ENCODE measurements at places on chromosomes 2 and 18.

- no peak for DNase-seq
Measured at GRCh38 chr2:212711856-212712255, 173.3 kb upstream of the ERBB4 start.

DNA sequence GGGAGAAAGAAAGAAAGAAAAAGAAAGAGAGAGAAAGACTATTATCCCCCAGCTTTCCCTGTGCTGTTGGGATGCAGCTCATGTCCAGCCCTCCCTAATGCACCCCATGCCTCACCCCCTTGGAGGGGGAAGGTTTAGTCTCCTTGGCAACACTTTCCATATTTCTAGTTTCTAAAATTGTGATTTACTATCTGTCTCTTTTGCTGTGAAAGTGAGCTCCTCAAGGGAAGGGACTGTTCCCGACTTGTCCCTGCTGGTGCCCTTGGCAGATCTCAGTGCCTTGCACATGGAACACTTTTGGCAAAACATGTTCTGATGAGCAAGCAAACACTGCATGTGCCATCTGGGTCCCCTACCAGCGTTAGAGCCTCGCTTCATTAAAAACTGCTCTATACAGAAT lies 11.7 kb upstream of the NAPG start:
- no peak for DNase-seq

GRCh38 chr2:134458473-134458853 lies 204.6 kb downstream of the MGAT5 start:
- no peak for DNase-seq

GRCh38 chr2:241179899-241180298 lies 8.6 kb upstream of the ANO7 start:
- DNase-seq: no peak

DNA sequence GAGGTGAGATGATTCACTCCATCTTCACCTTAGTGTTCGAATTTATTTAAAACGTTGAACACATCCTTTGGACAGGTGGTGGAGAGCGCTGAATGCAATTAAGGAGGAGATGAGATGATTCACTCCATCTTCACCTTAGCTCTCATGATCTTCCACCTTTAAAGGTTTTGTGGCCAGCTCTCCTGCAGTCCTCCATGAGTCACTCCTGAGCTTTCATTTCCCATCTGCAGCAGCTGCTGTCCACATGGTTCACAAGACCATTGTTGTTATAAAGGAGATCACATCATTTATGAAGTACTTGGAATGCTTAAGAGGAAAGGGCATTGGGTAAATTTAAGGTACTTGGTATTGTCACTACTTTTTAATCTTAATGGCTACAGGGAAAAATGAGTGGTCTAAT lies 298.5 kb downstream of the PAX3 start:
- no peak for DNase-seq

DNA sequence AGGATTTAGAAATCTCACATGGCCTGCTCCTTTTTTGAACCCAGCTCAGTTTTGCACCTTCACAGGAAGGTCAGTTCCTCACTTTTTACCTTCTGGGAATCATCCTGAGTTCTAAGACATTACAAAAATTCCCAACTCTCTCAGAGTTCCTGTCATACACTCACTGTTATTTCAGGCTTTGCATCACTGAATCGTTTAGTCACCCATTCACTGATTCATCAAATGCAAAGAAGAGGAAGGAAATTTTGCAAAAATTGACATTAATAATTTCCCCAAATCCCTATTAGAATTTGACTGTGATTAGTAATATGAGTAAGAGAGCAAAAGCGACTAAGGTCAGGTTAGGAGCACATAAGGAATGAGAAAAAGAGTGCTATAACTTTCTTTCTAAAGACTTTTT lies 197.5 kb downstream of the PDE1A start:
- DNase-seq: no peak

- no peak for DNase-seq
Measured at GRCh38 chr2:188984065-188984491, 9.9 kb downstream of the COL3A1 start.

- no peak for DNase-seq
Measured at GRCh38 chr2:239908308-239908707, 116.8 kb downstream of the NDUFA10 start.

DNA sequence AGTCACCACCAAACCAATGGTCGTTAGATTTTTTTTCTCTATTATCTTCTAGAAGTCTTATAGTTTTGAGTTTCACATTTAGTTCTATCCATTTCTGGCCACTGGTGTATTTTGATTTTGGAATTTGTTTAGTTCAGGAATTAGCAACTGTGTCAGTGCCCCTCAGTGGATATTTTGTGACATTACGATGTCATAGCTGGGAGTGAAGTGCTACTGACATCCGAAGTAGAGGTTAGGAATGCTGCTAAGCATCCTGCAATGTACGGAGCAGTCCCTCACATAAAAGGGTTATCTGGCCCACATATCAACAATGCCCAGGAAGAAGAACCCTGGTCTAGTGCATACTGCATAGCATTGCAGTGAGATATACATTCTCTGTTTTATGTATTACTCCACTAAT lies 157.4 kb upstream of the RGPD4 start:
- DNase-seq: no peak

GRCh38 chr2:74548900-74549826 lies 4.6 kb downstream of the LOXL3 start:
- no peak for DNase-seq

- no peak for DNase-seq
Measured at GRCh38 chr2:221442128-221442527, 130.0 kb downstream of the EPHA4 start.

DNA sequence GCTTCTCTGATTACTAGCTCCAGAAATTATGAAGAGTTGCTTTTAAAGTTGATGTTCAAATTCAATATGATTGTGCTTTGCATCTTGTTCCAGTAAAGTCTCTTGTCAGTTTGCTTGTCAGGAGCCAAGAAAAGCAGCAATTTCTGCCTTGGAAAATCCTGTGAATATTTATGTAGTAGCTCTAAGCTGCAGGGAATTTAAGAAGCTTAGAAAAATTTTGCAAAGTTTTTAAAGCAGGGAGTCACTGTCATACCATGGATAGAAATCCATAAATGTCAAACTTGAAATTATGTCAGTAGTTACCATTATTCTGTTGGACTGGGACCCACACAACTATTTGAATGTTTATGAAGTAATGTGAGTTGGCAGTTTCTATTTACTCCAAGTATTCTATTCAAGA lies 169.3 kb downstream of the TMEM200C start:
- DNase-seq: no peak

DNA sequence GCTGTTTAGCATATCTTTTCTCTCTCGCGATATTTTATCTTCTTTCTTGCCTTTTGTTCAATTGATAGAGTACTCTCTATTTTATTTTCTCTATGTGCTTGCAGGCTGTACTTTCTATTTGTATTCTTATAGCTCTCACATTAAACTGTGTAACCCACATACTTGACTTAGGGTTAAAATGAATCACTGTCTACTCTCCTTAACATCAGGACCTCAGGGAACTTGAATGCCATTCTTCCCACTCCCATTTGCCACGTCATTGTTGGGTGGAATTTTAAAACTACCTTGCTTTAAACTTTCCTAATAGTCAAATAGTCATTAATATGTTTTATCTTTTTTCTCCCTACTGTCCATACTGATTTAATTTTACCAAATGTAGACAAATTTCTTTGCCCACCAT lies 269.7 kb downstream of the ALPK2 start:
- no peak for DNase-seq

GRCh38 chr2:215868846-215869543 lies 144.4 kb downstream of the MREG start:
- no peak for DNase-seq

- no peak for DNase-seq
Measured at GRCh38 chr2:46336283-46336959, 39.2 kb downstream of the EPAS1 start.

GRCh38 chr18:36745219-36745975 lies 83.4 kb downstream of the TPGS2 start:
- no peak for DNase-seq

DNA sequence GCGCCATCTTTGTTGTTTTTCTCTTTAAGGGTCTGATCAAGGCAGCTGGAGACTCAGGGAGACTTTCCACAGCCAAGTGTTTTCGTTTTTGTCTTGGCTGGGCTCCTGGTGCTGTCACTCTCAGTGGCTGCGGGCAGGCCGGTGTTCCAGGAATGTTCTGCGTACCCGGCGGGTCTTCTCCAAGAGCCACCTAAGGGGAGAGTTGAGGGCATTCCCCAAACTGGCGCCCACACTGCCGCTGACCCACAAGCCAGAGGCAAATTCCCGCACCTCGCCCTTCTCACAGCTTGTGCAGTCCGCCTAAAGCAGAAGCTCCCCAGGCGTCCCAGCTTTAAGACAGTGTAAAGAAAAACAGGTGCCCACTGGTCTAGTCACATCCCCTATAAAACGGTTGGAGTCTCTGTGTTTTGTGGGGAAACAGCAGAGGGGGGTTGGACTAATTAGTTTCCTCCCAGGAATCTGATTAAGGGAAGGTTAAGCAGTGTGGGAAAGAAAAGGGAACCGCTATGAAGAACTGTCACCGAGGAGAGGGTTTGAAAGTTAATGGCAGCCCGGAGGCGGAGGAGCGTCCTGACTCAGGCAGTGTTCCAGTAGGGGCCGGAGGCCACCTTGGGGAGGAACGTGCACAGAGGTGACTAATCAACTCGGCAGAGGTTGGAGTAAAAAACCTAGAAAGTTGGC lies 224.5 kb downstream of the SLC4A3 start:
- DNase-seq: no peak

DNA sequence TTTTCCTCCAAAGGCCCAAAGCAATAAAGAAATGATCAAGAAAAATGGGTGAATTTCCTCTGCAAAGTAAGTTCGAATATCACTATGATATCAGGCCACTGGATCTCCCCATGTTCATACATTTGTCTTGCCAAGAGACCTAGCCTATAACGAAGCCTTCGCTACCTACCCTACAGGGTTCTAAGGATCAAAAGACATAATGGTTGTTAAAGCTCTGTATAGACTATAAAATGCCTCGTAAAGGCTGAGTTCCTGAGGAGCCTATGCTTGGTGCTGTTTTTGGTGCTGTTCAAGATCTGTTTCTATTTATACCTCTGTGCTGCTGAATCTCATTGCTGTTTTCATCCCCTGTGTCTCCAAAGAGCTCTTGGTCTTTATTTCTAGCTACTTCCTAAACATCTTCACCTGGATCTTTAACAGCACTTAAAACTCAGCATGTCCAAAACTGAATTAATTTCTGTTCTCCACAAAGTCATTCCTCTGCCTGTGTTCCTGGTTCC lies 254.4 kb upstream of the CHAC2 start:
- DNase-seq: no peak

DNA sequence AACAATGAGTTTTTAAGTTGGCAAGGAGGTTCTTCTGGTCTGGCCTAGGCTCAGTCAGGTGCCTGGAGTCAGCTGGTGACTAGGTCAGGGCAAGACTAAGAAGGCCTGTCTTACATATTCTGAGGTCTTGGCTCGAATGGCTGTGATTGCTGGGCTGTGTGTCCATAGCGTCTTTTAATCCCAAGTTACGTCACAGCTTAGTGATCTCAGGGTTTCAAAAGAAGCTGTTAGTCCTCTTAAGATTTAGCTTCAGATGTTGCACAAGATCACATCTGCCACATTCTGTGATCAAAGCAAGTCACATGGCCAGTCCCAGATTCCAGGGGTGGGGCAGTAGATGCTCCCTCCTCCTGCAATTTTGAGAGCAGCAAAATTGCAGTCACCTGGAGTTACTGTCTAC lies 61.3 kb downstream of the PKP4 start:
- DNase-seq: no peak

- no peak for DNase-seq
Measured at GRCh38 chr18:31079973-31080372, 22.2 kb downstream of the DSC2 start.

DNA sequence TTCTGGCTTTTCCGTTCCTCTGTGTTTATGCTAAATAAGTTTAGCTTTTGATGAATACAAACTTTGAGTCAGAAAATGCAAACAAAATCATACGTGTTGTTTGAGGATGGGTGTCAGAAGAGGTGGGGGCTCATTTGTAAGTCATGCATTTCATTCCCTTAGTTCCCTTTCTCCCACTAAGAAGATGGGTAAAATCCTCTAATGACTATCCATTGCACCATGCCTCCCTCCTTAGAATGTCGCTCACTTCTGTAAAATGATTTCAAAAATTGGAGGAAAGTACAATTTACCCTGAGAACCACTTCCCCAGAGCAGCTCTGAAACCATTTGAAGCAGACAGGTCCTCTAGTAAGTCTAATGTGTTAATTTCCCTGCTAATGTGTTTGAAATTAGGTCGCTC lies 629.6 kb upstream of the VRK2 start:
- DNase-seq: no peak

DNA sequence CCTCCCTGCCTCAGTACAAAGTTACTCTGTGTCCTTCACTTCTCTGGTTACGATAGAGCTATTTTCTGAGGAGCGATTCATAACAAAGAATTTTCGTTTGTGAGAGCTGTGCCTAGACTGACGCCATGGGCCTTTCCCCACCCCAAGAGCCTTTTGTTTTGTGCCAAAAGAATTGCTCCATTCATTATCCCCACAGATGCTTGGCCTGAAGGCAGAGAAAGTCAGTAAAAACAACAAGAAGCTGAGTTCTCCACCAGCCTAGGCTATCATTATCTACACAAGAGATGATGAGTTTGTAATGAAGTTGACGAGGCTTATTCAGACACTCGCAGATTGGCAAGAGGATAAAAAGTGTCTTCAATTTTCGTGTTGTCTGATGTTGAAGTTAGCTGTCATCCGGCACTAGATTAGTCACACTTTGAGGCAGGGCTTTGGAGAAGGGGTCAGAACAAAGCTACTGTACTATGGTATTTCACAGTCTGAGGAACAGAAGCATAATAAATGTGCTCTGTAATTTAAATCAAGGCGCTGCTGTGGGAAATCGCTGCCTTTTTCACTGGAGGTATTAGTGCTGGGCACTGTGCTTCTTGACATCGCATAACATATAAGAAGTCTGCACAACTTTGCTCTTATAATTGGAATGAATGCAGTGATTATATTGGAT lies 278.4 kb upstream of the FIGN start:
- DNase-seq: no peak

GRCh38 chr2:223027442-223027841 lies 24.5 kb upstream of the KCNE4 start:
- DNase-seq: no peak

GRCh38 chr2:133844214-133844892 lies 276.1 kb upstream of the NCKAP5 start:
- DNase-seq: peak; percentile 54

DNA sequence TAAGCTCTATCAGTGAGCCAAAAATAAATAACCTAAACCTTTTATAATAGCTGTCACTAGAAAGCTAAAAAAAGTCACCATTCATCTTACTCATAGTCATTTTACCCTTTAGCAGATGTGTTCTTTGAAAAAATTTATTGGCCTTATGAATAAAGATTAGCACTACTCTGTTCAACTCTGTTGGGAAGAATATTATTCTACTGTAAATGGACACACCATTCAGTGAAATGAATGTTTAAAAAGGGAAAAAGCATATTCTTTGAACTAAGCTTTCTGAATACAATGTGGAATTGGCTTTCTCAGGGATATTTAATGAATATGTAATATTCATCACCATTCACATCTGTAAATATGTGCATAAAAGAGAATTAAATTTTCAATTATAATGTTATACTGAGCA lies 422.0 kb downstream of the CBLN2 start:
- no peak for DNase-seq

- DNase-seq: no peak
Measured at GRCh38 chr2:36696533-36696932, at the start of gene VIT. TSS of gene VIT (plus strand) at chr2:36696707. CDS start at chr2:36716371, 19,664 bp downstream.

GRCh38 chr2:55590810-55591440 lies 26.5 kb downstream of the PPP4R3B start:
- DNase-seq: no peak

GRCh38 chr18:22643731-22644130 lies 226.0 kb upstream of the CTAGE1 start:
- no peak for DNase-seq
